Left hindlimb (tissue), 1 donor: ENCODE measurements at places on chromosomes 12 and 14.

DNA sequence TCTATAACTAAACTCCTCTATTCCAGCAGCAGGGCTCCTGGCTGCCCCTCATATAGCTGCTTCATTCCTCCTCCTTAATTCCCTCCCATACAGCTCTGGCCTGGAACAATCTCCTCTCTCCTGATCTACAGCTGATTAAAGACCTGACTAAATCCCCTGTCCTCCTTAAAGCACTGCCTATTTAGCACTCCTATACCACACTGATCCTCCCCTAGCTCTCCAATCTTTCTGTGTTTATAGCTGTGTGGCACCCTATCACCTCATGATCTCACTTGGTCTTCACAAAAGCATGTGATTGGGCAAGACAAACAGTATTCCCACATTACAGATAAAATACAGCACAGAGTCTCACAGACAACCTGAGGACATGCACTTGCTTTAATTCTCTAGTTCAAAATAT lies 17.4 kb downstream of the FMNL3 start:
- DNase-seq, result no peak

DNA sequence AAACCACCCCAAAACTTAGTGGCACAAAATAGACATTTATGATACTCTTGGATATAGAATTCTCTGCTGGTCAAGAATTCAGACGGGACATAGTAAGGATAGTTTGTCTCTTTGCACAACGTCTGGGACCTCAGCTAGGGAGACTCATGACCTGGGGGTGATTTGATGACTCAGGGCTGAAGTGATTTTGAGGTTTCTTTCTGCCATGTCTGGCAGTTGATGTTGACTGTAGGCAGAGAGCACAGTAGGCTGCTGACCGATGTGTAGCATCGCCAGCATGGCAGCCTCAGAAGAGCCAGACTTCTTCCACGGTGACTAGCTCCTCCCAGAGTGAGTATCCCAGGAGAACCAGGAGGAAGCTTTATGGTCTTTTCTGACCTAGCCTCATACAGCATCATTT lies 88.9 kb upstream of the FRMD6 start:
- no peak for DNase-seq

DNA sequence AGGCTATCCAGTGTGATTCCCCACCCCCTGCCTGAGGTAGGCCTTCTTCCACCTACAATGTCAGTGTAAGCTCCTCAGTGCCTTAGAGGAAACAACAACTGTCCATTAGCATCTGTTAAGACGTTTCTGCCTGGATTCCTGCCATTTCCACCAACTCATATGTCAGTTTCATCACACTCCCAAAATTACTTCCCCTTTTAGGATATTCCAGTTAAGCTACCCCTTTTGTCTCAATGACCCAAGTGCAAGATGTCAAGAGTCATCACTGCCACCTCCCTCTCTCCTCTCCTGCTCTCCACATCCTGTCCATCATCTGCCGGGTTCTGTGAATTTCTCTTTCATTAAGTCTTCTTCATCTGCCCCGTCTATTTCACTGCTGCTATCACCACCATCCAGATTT lies 189.4 kb downstream of the DPF3 start:
- no peak for DNase-seq

- DNase-seq, result no peak
Measured at GRCh38 chr12:27979145-27979544, 6.6 kb upstream of the PTHLH start.

GRCh38 chr14:106808907-106809306 lies 1282.5 kb downstream of the TMEM121 start:
- DNase-seq, result no peak

DNA sequence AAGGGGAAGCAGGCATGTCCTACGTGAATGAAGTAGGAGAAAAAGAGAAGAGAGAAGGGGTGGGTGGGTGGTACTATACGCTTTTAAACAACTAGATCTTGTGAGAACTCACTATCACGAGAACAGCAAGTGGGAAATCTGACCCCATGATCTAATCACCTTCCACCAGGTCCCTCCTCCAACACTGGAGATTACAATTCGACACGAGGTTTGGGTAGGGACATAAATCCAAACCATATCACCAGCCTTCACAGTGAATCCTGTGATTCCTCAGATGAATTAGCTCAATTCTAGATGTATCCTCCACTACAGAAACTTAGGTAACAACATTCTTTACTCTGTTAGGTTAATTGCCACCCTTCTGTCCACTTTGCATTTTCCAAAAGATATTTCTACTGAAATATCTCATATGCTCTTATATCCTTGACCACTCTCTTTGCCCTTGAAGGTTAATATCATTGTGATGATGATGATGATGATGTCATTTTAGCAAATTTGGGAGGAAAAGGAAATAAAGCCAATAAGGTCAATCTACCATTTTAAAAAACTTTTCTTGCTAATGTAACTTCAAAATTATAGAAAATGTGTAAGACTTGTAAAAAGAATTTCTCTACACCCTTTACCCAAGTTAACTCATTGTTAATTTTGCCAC lies 23.2 kb upstream of the CCNT1 start:
- no peak for DNase-seq

GRCh38 chr12:2410496-2410895 lies 357.7 kb downstream of the CACNA1C start:
- peak; percentile 60 for DNase-seq

GRCh38 chr12:124507188-124508109 lies 60.0 kb downstream of the NCOR2 start:
- DNase-seq, result peak; percentile 89

GRCh38 chr12:104154286-104154685 lies 16.3 kb upstream of the NFYB start:
- no peak for DNase-seq

GRCh38 chr14:61514927-61515326 lies 180.4 kb upstream of the HIF1A start:
- no peak for DNase-seq

GRCh38 chr12:38915429-38916182 lies 10.2 kb upstream of the CPNE8 start:
- DNase-seq, result no peak

DNA sequence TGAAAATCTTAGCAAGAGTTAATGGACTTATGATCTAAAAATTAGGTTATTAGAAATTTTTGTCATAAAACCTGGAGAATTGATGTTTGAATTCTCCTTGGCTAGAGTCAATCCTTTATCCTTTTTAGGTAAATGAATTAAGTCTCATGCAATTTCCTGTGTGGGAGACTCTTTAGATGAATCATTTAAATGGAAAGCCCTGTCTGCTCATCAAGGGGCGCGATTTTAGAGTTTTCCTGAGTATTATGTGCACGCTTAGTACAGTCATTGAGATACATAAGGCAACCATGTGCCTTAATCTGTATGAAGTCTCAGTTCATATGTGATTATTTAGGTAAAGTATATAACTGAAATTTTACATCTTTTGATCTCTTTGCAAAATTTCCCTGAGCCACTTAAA lies 974.7 kb downstream of the NRXN3 start:
- DNase-seq, result no peak

GRCh38 chr12:101919447-101919846 lies 42.1 kb downstream of the DRAM1 start:
- no peak for DNase-seq

DNA sequence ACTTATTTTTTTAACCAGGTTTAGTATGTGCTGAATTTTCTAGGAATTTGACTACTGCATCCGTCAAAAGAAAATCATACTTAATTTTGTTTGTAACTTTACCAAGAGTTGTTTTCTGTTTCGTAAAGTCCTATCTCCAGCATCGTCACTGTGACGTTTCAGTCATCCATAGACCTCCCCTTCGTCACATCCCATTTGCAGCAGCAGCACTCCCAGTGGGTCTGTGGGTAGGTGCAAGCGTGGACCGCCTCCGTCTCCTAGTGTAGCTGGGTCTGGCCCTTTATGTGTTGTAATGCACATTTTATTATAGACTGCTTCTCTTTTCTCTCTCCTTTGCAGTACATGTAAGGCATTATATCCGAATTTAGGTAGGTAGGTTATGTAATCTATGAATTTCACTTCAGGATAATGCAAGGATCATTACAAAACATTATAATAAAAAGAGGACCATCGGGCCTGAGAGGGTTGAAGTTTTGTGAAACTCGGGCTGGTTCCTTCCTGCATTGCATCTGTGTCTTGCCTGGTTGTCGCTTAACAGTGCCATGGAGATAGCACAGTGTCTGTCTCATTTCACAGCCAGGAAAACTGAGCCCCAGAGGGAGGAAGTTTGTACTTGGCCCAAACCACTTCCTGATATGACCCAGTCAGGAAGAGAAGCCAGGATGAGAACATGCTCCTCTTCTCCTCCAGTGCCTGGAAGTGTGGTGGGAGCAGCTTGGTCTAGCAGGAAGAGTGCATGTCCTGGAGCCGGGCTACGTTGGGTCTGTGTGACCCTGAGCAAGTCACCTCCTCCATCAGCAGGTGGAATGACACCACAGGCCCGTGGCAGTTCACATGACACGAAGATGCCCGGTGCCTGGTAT lies 41.3 kb downstream of the EVL start:
- no peak for DNase-seq

GRCh38 chr12:51036279-51036678 lies 10.1 kb upstream of the SLC11A2 start:
- DNase-seq, result no peak

GRCh38 chr14:29016050-29016900 lies 249.7 kb downstream of the FOXG1 start:
- DNase-seq, result no peak

- no peak for DNase-seq
Measured at GRCh38 chr14:71698027-71698426, 234.2 kb upstream of the RGS6 start.

- DNase-seq, result no peak
Measured at GRCh38 chr12:122459211-122459610, 36.7 kb upstream of the CLIP1 start.

- no peak for DNase-seq
Measured at GRCh38 chr14:69637503-69638031, 26.2 kb downstream of the SUSD6 start.

GRCh38 chr14:65959563-65960024 lies 526.6 kb upstream of the CCDC196 start:
- DNase-seq, result no peak

GRCh38 chr12:23049180-23049579 lies 424.2 kb downstream of the ETNK1 start:
- no peak for DNase-seq

DNA sequence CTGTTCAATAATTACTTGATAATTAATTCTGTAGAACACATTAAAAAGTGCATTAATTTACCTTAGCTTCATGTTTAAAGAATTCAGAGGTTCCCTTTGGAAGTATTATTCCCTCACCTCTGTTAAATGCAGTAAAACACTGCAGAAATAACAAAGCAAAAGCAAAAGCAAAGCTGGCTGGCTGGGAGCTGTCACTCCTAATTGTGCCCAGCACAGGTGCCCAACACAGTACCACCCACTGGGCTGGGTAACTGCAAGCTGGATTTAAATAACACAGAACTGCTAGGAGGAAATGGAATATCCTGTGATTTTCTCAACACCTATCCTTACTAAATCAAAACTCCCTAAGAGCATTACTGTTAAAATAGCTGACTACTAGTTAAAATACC lies 72.6 kb downstream of the SLC2A13 start:
- no peak for DNase-seq

GRCh38 chr12:31371256-31371620 lies 45.3 kb upstream of the SINHCAF start:
- no peak for DNase-seq

DNA sequence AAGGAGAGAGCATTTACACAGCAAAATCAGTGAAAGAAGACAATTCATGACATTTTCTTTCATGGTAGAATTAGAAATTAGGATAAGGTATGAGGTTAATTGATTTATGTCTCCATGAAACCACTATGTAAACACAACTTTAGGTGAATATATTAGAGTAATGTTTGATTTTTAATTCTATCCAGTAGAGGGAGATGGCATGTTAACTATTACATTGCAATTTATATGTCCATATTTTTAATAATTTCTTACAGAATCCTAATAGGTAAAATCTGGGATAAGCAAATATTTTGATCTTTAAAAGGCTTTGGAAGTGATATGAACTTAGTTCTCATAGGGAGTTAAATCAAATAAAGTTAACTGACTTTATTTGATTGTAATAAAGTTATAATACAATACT lies 373.4 kb upstream of the PDE3A start:
- DNase-seq, result no peak

- no peak for DNase-seq
Measured at GRCh38 chr14:100900837-100901390, 2.6 kb downstream of the RTL1 start.

DNA sequence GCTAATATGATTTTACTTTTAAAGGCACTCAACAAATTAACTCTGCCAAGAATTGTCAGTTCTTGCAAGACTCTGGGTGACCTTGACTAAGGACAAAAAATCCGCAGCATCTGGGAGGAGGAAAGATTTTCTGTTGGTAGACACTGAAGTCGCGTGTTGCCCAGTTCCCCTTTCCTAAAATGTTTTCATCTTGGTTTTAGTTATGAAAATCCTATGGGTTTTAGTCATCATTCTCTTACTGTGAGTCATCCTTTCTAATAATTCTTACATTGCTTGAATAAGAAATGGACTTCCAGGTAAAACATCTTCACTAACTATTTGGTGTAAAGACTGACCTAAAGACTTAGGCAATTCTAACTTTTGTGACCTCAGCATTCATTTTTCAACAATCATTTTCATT lies 9.1 kb downstream of the GSG1 start:
- no peak for DNase-seq

GRCh38 chr12:107580750-107581618 lies 104.6 kb upstream of the PWP1 start:
- DNase-seq, result peak; percentile 45

GRCh38 chr12:108337235-108338223 lies 1.6 kb downstream of the CMKLR1 start:
- no peak for DNase-seq

DNA sequence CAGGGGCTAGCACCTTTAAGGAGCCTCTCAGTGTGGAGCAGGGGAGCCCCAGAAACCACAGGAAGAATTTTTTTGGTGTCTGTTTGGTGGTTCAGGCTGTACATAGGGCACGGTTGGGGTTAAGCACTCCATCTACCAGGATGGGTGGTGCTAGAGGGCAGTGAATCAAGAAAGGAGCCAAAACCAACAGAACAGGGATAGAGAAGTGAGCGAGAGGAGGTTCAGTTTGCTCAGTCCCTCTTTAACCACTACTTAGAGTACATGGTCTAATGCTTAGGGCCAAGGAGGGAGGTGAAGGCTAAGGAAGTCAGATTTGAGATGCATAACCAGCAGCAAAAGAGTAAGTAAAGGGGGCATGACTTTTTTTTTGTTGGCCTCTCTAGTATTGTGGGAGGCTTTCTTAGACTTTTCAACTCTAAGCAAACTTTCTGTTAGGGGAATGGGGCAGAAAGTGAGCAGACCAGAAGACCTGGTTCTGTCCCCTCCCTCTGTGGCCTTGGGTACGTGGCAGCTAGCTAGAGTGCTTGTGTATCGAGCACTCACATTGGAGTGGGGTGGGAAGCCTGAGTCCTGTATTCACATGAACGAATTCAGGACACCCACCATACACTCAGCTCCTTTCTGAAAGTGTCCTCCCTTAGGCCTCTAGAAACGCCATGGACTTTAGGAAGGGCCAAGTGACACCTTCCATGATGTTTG lies 6.6 kb upstream of the NPFF start:
- DNase-seq, result no peak

GRCh38 chr14:56092763-56093162 lies 25.4 kb upstream of the PELI2 start:
- no peak for DNase-seq

GRCh38 chr12:131202592-131203378 lies 249.1 kb downstream of the ADGRD1 start:
- no peak for DNase-seq

GRCh38 chr14:58805605-58806409 lies 168.0 kb downstream of the DACT1 start:
- no peak for DNase-seq
